ENCODE measurements at places on chromosomes 2 and 18.

DNA sequence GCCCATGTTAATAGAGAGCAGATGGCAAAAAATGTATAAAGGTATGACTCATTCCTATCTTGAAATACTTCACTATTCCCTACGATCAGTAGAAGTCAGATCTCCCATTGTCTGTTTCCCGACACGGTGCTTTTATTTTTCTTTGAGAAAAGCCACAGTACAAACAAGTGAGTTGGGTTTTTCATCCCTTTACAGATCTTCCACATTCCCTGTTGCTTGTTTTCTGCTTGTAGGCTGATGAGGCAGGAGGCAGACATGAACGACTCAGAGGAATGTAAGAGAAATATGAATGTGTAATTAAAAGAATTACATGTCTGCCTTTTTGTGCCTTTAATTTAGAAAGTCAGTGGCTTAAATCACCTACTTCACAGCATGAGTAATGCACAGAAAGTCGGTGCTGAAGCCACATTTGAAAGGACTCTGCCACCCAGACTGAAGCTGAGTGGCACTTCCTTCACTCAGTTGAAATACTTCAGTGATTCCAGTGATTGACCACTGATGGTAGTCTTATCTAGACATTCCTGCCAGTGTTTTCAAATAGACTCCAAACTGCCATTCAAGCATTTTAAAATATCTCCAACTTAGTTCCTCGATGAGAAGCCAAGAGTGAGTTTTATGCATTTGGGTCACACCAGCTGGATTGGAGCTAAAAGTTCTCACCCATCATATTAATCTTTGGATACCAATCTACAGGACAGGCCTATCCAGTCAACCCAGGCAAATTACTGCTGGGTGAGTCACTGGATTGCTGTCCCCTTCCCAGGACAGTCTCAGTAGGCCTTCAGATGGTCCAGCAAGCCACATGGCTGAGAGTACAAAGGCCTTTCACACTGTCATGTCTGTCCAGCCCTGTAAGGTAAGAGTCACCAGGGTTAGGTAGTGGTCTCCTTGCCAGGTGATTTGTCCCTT is 79.0 kb downstream of the COLEC12 start:
- DNase-seq = no peak

DNA sequence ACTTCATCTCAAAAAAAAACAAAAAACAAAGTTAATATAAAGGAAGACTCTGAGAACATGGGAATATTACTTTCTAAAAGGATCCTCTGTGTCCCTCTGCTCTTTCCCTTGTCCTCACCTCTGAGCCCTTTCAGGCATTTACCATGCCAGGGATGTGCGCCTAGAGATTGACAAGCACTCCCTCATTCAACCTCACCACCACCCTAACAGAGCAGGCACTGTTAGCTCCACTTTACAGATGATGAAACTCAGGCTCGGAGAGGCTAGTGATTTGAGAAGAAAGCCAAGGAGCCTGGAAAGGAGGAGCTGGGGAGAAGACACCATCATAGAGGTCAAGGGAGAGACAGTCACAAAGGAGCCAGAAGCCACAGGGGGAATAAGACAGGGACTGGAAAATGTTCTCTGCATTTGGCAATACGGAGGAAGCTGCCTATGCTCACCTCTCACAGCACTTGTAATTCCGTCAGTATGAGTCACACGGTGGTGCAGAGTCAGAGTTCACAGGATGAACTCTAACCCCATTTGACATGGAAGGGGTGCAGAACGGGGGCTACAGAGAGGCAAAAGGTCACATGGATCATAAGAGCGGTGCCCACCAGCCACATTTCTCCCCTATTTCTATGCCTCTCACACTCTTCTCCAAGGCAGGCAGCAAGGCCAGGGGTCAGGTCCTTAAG is 101.8 kb upstream of the NFU1 start:
- DNase-seq = no peak

DNA sequence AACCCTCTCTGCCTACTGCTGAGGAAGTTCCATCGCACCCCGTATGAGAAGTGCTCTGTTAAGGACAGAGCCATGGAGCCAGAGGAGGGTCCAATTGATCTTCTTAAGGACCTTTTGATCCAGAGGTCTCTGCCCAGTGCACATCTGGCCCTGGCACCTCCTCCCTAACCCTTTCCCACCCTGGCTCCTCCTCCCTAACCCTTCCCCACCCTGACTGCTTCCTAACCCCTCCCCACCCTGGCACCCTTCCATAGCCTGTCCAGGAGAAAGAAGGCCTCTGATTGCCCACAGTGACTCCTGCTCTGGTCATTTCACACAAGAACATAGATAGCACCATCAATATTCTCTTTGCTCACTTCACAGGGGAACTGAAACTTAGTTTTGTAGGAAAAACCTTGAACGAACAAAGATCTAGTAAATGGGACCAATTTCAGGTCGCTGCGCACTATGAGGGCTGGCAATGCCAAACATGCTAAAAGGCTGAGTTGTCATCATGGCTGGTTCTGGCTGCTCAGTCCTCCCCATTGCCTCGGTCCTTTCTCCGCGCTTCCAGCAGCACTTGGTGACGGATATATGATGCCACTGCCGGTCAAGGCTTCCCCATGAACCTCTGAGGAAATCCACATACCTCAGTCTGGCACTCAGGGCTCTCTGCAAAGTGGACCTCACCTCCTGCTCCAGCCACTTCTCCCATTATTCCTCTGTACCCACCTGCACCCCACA is 49.2 kb downstream of the PKDCC start:
- no peak for DNase-seq

DNA sequence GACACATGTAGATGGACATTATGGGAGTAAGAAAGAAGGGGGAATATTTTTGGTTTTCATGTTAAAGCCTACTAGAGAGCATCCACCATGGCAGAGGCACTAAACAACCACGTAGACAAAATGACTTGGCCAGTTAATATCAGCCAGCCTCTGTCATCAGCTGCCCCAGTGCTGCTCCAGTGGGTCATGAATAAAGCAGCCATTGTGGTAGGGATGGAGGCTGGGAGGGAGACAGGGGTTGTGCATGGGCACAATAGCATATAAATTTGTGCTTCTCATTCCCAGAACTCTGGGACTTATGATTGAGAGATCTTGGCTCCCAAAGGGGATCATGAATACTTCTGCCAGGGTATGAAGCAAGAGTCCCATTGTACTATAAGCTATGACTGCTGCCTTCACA is 31.1 kb upstream of the CXCR4 start:
- DNase-seq = no peak

- DNase-seq = no peak
These were observed 50.5 kb downstream of the ZNF532 start for GRCh38 chr18:58915006-58915799.

- no peak for DNase-seq
These were observed 18.6 kb downstream of the PRKD3 start for GRCh38 chr2:37306024-37306423.

DNA sequence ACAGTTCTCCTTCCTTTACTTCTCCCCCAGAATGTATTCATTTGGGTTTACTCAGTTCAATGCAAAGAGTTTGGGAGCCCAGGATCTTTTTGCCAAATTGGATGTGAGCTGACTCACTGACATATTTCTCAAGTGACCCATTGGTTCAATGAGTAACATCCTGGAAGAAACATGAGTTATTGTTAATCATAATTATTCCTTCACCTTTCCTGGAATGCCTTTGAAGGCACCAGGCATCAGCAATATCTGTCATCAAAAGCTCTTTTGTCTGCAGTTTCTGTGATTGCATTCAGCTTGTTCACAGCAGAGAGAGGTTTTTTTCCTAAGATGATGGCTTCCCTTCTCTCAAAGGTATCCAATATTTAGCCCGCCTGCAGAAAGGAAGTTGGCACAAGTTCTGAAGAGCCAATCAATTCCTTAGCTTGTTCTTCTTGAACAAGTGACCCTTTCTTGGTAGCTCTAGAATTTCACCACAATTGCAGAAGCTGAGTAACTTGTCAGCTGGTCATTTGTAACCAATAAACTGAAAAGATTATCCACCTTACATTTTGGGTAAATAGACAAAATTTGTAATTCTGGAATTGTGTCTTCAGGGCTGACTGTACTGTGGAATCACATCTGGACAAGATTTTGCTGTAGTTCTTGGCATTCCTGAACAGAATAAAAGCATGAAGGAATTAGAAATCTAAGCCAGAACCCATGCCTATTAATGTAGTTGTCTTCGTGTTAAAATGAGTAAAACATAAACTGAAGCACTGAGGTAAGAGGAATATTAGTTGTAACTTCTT is 72.2 kb upstream of the TMEM17 start:
- no peak for DNase-seq

DNA sequence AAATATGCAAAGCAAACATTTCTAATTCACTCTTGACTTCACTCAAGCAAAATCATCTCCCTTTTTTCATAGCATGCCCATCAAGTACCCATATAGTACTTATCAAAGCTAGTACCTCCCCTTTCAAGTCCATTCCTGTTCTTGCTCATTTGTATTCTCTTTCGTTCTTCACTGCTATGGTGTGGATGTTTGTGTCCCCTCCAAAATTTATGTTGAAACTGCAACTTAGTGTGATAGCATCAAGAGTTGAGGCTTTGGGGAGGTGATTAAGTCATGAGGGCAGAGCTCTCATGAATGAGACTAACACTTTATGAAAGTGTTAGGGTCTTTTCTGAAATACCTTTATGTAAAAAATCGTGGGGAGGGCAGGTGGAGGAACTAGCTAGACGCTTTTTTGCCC is 52.9 kb downstream of the RNU4ATAC start:
- DNase-seq = no peak

DNA sequence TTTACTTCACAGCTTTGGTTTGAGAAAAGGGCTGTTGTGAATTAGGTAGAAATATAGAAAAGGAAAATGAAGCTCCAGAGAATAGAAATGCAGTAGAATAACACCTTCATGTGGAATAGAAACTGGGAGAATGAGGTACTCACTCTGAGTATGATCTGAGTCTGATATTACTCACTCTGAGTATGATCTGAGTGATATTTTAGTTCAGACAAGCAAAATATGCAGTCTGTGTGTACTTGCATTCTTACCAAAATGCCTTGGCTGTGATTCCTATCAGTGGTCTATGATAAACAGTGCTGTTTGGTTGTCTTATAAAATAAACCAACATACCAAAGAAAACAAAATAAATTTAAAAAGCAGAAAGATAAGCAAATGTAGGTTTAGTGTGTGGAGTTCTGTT is 487.6 kb downstream of the THSD7B start:
- no peak for DNase-seq

GRCh38 chr2:73033766-73034381 is 37.6 kb downstream of the SFXN5 start:
- no peak for DNase-seq

GRCh38 chr2:37775908-37776250 is 104.4 kb upstream of the CDC42EP3 start:
- DNase-seq = no peak

DNA sequence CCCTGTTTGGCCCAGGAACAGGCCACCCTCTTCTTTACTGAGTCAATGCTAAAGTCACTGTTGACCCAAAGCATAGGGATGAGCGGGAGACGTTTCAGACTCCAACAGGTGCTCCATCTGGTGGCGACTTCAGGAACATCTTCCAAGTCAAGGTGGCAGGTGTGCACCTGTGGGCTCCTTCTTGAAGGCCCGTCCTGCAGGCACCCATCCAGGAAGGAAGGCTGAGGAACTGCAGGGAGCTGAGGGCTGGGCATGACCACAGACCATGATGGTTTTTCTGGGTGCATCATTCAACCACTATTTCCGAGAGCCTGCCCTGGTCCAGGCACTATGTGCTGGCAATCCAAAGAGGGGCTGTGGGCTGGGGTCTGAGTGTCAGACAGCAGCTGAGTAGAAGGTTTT is 142.8 kb downstream of the NDUFA10 start:
- no peak for DNase-seq

DNA sequence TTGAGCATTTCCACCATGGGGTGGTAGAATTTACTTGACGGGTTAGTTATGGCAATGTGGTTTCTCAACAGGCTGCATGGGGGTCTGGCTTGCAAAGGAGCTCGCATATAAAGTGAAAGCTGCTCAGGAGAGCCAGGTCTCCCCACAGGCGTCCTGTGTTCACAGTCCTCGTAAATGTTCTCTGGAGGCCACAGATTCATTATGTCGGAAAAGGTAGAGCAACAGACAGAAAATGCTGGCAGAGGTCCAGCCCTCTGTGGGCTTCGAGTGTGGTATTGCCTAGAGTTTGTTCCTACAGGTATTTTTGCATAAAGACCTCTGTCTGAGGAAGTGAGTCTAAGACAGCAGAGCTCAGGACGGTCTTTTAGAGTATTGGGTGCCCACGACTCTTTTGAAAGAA is 96.4 kb downstream of the CDCA7 start:
- no peak for DNase-seq

DNA sequence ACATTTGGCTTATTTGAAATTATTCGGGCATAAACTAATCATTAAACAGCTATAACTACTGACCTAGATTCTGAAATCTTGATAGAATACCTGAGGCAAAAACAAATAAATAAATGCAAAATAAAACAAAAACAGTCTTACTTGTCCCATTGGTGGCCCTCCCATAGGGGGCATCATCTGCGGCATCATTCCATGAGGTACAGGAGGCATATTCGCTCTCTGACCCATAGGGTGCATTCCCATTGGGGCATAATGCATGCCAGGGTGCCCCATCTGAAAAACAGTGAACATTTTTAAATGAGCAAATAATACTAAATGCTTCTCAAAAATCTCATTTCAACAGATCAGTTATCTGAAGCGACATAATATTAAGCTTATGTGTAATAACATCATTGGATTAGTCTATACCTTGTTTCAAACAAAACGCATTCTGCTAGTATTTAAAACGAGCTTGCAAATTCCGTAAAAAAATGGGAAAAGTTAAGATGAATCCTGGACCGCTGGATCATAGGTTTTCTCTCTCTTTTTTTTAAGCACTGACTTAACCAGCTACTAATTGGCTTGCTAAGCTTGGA is 1.3 kb downstream of the PRPF40A start:
- DNase-seq = no peak

DNA sequence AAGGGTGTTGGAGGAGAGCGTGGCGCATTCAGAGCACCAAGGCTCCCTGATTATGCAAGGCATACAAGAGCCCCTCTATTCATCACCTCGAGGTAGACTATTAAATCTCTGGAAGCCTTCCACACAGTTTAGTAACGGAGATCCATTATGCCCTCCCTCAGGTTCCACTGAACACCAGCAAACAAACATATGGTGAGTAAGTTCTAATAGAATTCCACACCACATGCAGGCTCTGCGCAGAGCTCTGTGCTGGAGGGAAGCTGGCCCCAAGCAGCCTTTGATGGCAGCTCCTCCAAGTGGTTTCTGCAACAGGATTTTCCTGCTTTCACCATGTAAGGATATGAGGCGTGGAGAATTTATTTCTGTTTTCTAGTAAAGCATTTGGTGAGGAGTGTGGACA is 238.6 kb downstream of the C1D start:
- DNase-seq = no peak

GRCh38 chr2:174120346-174120745 is 128.0 kb downstream of the OLA1 start:
- no peak for DNase-seq

GRCh38 chr2:165686800-165687199 is 107.2 kb downstream of the GALNT3 start:
- no peak for DNase-seq

DNA sequence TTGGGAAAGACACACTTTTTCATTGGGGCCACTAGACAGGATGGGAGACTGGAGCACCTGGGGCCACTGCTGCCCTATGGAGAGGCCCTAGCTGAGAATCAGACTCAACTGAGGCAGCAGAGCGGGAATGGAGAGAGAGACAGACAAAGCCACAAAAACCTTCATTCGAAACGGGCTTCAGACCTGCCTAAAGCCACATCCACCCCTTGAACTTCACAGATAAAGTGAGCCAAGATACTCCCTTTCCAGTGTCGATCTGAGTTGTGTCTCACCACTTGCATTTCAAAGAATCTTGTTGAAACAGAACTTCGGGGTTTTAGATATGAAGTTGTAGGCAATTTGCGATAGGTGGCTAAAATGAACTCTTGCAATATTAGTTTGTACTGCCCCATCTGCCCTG is 11.3 kb upstream of the LDLRAD4 start:
- no peak for DNase-seq

Measured in cortex of kidney (tissue), 1 donor.